Glomerular endothelial cell (primary cell): ENCODE measurements at places on chromosomes 2 and 18.
A peak's percentile ranks its signal among the peaks of the same experiment; 100 is the strongest.

DNA sequence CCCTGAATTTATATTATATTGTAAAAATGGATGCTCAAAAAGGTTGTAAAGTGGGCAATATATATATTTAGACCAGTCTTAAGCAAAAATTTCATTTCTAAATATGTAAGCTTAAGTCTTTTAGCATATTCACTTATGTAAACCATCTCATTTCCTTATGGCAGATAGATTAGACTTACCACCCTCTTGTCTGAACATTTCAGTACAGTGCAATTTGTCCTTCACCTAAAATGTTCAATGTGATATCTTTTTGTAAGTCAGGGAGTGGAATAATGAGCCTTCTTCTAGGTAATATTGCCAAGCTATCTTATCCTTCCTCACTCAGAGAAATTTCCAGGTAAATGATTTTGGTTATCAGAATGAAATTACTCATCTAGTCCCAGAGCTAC is 92.3 kb downstream of the KLF7 start:
- DNase-seq: no peak

DNA sequence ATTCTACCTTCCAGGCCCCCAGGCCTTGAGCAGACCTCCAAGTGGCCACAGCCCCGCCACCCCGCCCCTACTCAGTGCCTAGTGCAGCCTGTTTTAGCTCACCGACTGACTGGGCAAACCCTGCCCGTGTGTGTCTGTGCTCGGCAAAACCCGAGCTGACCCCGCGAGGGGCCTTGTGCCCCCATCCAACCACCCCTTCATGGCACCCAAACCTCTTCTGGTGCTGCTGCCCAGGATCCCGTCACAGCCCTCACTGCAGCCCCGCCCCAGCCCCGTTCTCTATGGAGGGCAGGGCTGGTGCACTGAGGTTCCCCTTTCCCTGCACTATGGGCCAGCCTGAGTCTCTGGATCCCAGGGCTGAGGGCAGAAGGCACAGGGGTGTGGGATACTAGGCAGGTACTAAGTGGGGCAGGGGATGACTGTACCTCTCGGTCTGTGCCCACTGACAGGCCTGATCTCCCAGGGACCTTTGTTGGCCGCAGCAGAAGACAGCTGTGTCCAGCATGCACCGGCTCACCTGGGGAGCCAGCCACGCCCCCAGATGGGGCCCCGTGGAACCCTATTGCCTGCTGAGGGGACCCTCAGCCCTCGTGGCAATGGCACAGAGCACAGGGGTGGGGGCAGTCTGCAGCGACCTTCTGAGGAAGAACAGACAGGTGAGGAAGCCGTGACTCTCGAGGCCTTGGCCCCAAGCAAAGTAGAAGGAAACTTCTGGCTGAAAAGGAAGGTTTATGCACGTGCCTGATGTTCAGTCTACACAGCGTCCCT is 69.9 kb upstream of the OTOS start:
- DNase-seq: no peak

- no peak for DNase-seq
Measured at GRCh38 chr2:62071760-62072680, 123.9 kb upstream of the B3GNT2 start.

DNA sequence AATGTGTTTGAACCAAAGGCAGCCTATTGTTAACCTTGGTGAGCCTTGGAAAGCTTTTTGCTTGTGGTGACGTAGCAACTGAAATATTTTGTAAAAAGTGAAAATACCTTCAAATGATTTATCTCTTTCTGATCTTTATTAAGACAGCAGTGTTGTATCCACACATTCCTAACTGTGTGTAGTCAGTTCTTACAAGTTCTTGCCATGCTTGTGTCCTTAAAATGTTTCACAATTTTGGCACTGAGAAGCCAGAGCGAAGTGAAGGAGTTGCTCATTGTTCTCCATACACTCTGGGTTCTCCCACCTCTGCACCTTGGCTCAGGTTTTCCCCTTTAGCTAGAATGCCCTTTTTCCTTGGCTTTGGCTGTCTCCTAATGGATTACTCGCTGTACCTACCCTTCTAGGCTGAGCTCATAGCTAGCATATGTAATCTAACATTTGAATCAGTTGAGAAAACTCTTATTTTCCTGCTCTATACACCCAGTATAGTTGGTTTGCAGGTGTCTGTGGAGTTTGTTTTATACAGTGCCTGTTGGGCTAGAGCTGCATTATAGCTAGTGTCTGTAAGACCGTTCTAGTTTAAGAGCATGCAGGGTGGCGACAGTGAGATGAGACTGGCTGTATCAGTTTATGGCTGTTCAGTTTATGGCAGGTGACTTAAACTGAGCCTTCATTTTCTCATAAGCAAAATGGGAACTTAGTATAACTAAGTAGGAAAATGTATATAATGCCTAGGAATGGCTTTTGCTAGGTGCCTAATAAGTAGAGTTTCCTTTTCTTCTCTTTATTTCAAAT is 45.5 kb downstream of the FMNL2 start:
- DNase-seq: no peak

GRCh38 chr2:216474925-216475670 is 23.5 kb upstream of the RPL37A start:
- no peak for DNase-seq

GRCh38 chr2:235533198-235533597 is 39.4 kb downstream of the AGAP1 start:
- no peak for DNase-seq

GRCh38 chr2:151357359-151357758 is at the start of gene TNFAIP6:
TNFAIP6 (plus strand) TSS chr2:151357592; CDS start chr2:151357667, 75 bp downstream.
- DNase-seq: no peak

GRCh38 chr2:184729581-184729980 is 131.3 kb downstream of the ZNF804A start:
- DNase-seq: no peak

GRCh38 chr2:102667072-102667471 is 47.7 kb downstream of the SLC9A2 start:
- DNase-seq: no peak

DNA sequence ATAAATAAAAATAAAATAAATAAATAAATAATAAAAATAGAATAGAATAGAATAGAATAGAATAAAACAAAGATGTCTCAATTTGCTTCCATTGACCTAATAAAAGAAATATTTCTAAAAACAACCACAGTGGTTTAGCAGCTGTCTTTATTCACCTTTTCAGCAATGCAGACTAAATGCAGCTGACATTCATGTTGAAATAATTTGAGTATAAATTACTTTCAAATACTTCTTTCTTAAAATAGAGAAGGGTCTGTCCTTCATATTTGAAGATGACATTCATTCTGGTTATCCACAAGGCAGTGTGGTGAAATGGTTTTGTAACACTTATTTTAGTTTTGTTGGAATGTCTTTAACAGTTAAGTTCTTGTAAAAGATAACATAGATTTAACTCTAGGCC is 469.4 kb downstream of the IRS1 start:
- no peak for DNase-seq

DNA sequence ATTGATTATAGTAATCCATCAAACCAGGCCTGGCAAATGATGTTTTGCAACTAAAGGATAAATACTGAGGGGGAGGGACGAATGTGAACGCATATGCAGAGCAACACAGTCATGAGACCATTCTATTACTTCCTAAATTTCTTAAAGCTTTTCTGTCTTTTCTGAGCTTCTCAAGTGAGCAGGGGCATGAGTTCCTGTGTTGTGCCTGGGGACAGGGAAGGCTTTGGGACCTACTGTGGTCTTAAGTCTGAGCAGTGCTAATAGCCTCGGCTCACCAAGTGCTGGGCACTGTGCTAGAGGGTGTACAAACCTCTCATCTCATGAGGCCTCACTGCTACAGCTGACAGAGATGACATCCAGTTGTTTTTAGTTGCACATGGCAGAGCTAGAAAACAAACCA is 182.4 kb downstream of the NEDD4L start:
- DNase-seq: no peak

GRCh38 chr18:79397830-79398761 is 2.4 kb downstream of the NFATC1 start:
- DNase-seq: no peak

DNA sequence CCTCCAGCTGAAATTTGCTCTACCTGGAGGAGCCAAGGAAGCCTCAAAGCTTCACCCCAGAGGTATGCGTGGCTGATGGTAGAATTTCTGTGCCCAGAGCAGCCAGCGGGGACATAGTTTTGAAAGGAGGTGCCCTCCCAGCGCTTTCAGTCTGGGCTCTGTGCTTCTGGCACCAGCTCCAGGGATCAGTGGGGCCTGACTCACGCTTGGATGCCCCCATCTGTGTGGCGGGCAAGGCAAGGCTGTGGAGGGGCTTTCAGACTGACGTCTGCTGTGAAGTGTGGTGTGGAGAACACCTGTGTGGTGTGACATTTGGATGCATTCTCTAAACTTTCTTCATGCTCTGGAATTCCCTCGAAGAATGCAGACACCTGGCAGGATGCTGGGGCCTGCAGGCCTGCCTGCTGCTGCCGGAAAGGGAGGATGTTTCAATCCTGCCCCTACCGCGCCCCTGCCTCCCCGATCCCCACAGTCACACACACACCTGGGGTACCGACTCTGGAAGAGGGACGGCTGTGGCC is 84.1 kb downstream of the CTIF start:
- no peak for DNase-seq

GRCh38 chr2:85583667-85584353 is 421 bp upstream of the VAMP5 start:
- no peak for DNase-seq

GRCh38 chr2:189874586-189875320 is 90.5 kb downstream of the PMS1 start:
- DNase-seq: no peak

- DNase-seq: no peak
Measured at GRCh38 chr2:32864334-32865111, 82.2 kb upstream of the LTBP1 start.

GRCh38 chr2:164538240-164538866 is 82.9 kb downstream of the GRB14 start:
- DNase-seq: peak; percentile 16

DNA sequence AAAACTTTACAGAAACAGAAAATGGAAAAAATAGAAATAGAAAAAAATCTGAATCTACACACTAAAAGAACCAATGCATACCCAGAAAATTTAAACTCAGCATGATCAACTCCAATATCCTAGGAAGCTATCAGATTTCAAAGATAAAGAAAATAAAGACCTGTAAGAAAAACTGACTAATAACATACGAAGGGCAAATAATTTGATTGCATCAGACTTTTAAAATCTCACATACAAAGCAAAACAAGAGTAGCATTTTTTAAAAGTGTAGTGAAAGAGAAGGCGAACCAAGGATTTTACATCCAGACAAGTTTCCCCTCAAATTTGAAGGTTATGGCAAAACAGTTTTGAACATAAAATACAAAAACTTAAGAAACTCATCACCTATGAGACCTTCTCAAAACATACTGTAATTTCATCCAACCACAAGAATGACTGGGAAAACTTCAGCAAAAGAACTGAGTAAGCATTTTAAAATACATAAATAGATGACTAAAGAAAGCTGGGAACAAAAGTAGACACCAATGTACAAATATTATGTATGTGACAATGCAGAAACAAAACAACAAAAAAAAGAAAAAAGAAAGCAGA is 54.8 kb downstream of the NBAS start:
- no peak for DNase-seq

GRCh38 chr2:16774091-16774490 is 108.5 kb upstream of the CYRIA start:
- DNase-seq: no peak

DNA sequence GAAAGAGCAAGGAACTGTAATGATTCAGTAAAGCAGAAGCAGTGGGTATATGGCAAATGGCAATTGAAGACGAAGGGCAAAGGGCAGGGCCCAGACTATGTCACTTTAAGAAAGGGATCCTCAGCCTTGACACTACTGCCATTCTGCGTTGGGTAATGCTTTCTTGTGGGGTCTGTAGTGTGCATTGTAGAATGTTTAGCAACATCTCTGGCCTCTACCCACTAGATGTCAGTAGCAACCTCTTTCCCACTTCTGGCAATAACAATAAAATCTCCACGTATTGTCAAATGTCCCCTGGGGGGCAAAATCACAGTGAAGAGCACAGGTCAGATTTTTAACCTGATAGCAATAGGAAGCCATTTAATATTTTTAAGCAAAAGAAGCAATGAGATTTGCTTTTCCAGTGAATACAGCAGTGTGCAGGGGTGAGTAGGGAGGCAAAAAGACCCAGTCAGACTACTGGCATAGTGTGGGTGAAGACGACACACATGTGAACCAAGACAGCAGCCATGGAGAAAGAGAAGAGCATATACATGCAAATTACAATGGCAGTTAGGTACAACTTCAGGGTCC is 209.5 kb downstream of the DYM start:
- no peak for DNase-seq

DNA sequence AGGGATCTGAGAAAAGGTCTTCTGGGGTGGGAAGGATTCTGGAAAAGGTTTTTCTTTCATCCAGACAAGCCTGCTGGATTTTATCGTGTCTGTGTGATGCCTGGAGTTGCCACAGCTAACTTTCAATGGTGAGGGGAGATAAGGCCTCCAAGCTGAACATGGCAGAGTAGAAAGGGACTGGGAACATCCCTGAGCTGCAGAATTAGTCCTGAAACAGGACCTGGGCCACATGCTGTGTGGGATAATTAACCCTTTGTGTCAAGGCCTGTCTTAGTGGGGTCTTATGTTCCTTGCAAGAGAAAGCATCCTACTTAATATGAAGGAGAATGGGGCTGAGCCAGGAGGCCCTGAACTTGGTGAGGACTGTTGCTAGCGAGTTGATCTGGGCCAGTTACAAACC is 66.4 kb downstream of the VSNL1 start:
- no peak for DNase-seq

- DNase-seq: no peak
Measured at GRCh38 chr18:23165271-23166068, 30.2 kb downstream of the CABLES1 start.

DNA sequence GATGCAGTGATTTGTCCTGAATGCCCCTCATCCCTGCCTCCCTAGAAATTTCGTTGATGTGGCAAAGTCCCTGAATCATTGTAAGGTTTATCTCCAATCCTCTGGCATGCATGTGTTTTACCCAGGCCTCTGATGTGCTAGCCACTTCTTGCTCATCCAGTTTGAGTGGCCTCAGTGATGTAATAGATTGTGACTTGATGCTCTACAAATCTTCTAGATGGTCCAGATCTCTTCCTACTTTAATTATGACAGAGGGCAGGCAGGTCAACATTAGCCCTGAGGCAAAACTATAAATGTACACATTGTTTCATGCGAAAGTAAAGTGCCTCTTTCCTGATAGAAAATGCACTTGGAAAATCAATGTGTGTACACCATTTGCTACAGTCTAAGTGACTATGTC is 54.5 kb downstream of the LONRF2 start:
- DNase-seq: no peak
